ENCODE measurements at places on chromosomes 2 and 18. TPM values are rescaled to one million over a fixed set of nuclear protein-coding genes. Genes with fewer than 3 reads are reported as not detected.

GRCh38 chr2:112007493-112007892 lies 47.6 kb upstream of the TMEM87B start:
- no peak overlapping the region for H3K27ac ChIP-seq
- no peaks in the 10 kb centered on the region for H3K27me3 ChIP-seq
- no peaks in the 10 kb centered on the region for H3K36me3 ChIP-seq
- peaks cover 12% of the 10 kb centered on the region for H3K4me1 ChIP-seq
- DNase-seq = no peak

DNA sequence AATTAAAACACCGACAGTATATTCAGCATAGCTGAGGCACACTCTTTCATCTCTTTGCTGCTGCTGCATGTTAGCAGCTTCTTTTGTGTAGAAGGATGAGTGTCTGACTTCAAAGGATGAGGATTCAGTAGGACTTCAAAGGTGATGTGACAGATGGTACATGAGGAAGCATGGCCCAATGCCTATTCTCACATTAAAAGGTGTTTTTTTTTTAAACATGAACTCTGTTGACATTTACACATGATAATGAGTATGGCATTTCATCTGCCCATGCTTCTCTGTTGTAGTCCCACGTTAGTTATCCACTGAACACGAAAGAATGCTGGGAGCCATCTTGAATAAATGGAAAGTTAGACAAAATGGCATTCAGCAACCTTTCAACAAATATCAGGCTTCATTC lies 1950.8 kb upstream of the PIK3C3 start:
- H3K4me1 ChIP-seq = no peaks in the 10 kb centered on the region
- H3K4me3 ChIP-seq = no peak overlapping the region
- H3K27ac ChIP-seq = no peak overlapping the region
- H3K36me3 ChIP-seq = no peaks in the 10 kb centered on the region
- DNase-seq = no peak
- no peaks in the 10 kb centered on the region for H3K27me3 ChIP-seq

Gene KYNU
- total RNA-seq = not detected

- H3K4me1 ChIP-seq = no peaks in the 10 kb centered on the region
- H3K27ac ChIP-seq = no peak overlapping the region
- no peaks in the 10 kb centered on the region for H3K27me3 ChIP-seq
- no peak for DNase-seq
These were observed 96.1 kb upstream of the ZEB2 start for GRCh38 chr2:144615866-144616565.

GRCh38 chr2:14285812-14286211 lies 346.7 kb upstream of the LRATD1 start:
- H3K4me1 ChIP-seq = no peaks in the 10 kb centered on the region
- H3K36me3 ChIP-seq = no peaks in the 10 kb centered on the region
- H3K4me3 ChIP-seq = no peak overlapping the region
- no peak overlapping the region for H3K27ac ChIP-seq
- no peak for DNase-seq

Gene CLEC4F
- 0.32 TPM for total RNA-seq

- no peaks in the 10 kb centered on the region for H3K36me3 ChIP-seq
- H3K27me3 ChIP-seq = no peaks in the 10 kb centered on the region
- no peak overlapping the region for H3K4me3 ChIP-seq
- H3K4me1 ChIP-seq = no peaks in the 10 kb centered on the region
These were observed 304.7 kb upstream of the TMEFF2 start for GRCh38 chr2:192499476-192499875.

GRCh38 chr2:97714950-97715652 lies 1.7 kb downstream of the ZAP70 start:
- H3K36me3 ChIP-seq = no peaks in the 10 kb centered on the region
- peak overlapping the region; percentile 19 for H3K4me3 ChIP-seq
- H3K4me1 ChIP-seq = no peaks in the 10 kb centered on the region
- H3K27ac ChIP-seq = no peak overlapping the region
- no peaks in the 10 kb centered on the region for H3K27me3 ChIP-seq
- no peak for DNase-seq

GRCh38 chr2:138676619-138677021 lies 103.6 kb downstream of the NXPH2 start:
- no peaks in the 10 kb centered on the region for H3K27me3 ChIP-seq
- no peaks in the 10 kb centered on the region for H3K36me3 ChIP-seq

DNA sequence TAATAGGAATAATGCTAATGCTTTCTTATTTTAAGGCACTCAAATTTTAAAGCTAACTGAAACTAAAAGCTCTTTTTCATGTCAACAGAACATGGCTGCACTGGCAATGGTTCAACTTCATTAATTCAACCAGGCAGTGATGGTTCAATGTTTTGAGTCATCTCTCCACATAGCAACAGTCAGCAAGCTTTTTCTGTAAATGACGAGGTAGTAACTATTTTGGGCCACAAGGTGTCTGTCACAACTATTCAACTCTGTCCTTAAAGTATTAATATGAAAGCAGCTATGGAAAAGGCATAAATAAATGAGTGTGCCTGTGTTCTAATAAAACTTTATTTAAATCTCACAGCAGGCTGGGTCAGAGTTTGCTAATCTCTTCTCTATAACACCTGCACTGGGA lies 1425.6 kb upstream of the PIK3C3 start:
- no peak overlapping the region for H3K27ac ChIP-seq
- no peaks in the 10 kb centered on the region for H3K4me1 ChIP-seq
- H3K27me3 ChIP-seq = no peaks in the 10 kb centered on the region
- DNase-seq = no peak

DNA sequence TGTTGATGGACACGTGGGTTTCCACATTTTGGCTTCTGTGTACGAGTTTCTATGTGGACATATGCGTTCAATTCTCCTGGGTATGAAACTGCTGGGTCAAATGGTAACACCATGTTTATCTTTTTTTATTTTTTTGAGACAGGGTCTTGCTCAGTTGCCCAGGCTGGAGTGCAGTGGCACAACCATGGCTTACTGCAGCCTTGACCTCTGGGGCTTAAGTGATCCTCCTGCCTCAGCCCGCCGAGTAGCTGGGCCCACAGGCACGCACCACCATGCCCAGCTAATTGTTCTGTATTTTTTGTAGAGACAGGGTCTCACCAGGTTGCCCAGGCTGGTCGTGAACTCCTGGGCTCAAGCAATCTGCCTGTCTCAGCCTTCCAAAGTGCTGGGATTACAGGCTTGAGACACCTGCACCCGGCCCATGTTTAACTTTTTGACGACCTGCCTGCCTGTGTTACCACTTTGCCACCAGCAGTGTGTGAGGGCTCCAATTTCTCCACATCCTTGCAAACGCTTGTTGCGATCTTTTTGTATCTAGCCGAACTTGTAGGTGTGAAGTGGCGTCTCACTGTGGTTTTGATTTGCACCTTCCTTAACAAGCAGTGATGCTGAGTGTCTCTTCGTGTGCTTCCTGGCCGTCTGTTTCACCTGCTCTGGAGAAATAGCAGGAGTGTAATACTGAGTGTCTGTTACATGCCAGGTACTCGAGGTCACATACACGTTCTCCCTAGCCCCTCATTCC lies 6.9 kb downstream of the HSBP1L1 start:
- H3K4me3 ChIP-seq = no peak overlapping the region
- no peak for DNase-seq
- no peak overlapping the region for H3K27ac ChIP-seq
- peaks cover 3% of the 10 kb centered on the region for H3K36me3 ChIP-seq

Gene PSMA8
- not detected for total RNA-seq

DNA sequence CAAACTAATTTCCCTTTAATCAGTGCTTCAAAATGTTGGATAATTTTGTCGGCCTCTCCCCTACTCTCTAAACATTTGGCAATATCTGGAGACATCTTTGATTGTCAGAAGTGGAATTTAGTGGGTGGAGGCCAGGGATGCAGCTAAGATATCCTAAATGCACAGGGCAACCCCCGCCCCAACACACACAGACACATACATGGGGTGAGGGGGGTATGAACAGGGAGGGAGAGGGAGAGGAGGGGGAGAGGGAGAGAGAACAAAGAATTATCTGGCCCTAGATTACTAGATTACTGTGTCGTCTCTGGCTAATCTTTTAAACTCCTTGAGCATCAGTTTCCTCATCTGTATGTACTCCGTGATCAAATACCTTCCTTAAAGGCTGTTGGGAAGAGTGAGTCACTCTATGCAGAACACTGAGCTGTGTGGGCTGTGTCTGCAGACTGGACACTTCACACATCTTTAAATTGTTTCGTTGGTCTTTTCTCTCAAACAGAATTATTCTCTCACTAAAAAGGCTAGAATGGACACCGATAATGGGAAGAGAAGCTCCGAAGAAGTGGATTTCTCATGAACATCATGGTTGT lies 2.9 kb downstream of the RNF149 start:
- H3K36me3 ChIP-seq = no peaks in the 10 kb centered on the region
- H3K27me3 ChIP-seq = no peaks in the 10 kb centered on the region
- DNase-seq = no peak
- peak overlapping the region; percentile 92 for H3K4me3 ChIP-seq
- peak overlapping the region; percentile 95 for H3K27ac ChIP-seq

Gene EMILIN2
- 89.4 TPM for total RNA-seq

DNA sequence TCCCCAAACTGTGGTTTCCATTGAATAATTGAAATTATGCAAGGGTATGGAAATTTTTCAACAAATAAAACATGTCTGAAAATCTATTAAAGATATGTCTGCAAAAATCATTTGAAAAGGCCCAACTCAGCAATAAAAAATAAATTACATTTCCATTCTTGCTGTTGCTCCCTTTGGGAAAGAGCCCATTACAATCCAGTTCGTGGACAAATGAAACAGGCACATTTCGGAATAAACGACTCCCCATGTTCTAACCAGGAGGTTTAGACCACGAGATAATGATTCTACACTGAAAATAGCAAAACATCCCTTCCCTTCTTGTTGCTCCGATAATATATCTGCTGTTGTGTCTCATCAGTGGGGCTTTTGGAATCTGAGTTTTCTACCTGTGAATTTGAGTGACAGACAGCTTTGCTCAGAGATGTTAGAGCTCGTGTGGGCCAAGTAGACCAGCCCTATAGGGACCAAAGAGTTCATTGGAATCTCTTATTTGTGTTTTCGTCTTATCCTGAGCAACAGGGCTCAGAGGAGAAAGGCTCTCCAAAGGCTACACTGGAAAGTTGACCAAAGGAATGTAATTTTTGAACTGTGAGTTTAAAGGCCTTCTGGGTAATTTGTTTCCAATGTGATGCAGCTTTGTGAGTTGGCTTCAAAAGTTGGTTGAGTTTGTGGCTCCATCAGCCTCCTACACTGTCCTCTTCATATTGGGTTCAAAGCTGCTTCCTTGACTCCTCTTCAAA lies 119.5 kb downstream of the ACTR3 start:
- H3K36me3 ChIP-seq = no peaks in the 10 kb centered on the region
- no peak overlapping the region for H3K4me3 ChIP-seq
- no peak overlapping the region for H3K27ac ChIP-seq

GRCh38 chr2:163345795-163346573 lies 389.8 kb downstream of the FIGN start:
- H3K27ac ChIP-seq = no peak overlapping the region
- no peaks in the 10 kb centered on the region for H3K4me1 ChIP-seq
- H3K27me3 ChIP-seq = no peaks in the 10 kb centered on the region
- H3K4me3 ChIP-seq = no peak overlapping the region
- H3K36me3 ChIP-seq = no peaks in the 10 kb centered on the region
- no peak for DNase-seq

Gene RNF125
- total RNA-seq = 12.1 TPM

Gene KCNK3
- 1.5 TPM for total RNA-seq

Gene B3GNT7
- 41.8 TPM for total RNA-seq

DNA sequence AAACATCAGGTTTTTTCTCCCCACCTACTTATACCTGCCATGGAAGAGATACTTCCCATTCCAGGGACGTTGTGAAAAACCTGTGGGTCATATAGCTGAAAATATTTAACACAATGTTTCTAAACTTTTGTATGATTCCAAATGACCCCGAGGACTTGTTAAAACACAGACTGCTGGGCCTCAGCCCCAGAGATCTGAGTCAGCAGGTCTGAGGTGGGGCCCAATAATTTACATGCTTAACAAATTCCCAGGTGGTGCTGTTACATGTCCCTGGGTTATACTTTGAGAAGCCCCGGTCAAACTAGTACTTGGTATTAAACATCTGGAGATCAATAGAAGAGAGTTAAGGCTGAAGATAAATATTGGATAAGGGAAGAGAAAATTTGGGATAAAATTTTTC lies 71.4 kb upstream of the FRZB start:
- no peaks in the 10 kb centered on the region for H3K36me3 ChIP-seq
- DNase-seq = no peak
- no peaks in the 10 kb centered on the region for H3K27me3 ChIP-seq

Gene LCT
- not detected for total RNA-seq

Gene ATOH8
- 32.6 TPM for total RNA-seq
